ENCODE measurements at places on chromosomes 6 and 20.
A peak's percentile ranks its signal among the peaks of the same experiment; 100 is the strongest.

DNA sequence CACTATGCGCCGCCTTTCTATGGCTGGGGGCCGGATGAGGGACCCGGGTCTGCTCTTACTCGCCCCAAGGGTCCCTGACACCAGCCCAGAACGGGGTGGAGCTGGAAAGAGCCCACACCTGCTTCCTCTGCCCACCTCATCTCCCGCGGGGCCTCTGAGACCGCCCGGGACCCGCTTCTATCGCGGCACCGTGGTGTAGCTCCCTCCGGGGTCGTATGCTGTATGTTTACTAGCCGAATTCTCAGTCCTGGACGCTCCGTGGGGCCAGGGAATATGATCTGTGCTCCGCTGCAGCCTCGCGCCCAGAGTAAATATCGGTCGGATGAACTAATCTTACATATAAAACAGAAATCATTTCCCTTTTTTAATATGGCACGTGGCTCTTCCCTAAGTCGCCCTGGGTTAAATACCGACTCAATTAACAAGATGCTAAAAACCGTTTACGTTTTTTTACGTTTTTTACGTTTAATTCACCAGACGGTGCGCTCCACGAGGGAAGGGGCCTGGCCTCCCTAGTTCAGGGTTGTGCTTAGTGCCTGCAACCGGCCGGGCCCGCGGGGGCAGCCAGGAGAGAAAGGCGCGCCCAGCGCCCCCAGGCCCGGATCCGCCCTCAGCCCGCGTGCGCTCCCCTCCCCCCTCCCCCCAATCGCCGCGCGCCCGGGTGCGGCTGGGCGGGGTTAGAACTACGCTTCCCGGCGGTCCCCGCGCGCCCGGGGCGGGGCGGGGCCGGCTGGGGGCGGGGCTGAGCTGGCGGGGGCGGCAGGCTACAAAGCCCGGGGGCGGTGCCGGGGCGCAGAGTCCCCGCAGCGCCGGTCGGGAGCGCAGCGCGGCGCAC lies at the start of gene RBM38:
Gene RBM38, plus strand, starts transcription at position 793 of the 835 bp plus-strand sequence. CDS start 186 bp downstream, outside the sequence.
- DNase-seq = peak; percentile 68

DNA sequence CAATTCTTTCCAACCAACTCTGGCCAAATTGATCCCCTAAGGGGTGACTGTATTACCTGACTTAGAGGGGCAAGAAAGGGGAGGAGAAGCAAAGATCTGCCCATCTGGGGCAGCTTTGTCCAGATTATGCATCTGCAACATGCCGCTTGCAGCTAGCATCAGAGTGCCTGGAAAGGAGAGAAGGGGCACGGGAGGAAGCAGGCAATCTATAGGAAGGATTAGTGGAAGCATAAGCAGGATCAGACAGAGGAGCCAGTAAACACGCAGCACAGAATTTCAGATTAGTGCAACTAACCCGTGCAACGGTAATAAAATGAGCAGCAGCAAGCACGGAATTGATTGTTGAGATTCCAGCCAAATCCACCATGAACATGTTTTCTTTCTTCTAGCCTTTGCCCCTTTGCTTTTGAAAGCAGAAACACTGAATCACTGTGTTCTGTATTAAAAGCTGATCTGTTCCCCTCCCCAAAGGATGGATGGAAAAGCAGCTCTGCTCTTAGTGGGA lies 643.6 kb upstream of the CHD6 start:
- no peak for DNase-seq

DNA sequence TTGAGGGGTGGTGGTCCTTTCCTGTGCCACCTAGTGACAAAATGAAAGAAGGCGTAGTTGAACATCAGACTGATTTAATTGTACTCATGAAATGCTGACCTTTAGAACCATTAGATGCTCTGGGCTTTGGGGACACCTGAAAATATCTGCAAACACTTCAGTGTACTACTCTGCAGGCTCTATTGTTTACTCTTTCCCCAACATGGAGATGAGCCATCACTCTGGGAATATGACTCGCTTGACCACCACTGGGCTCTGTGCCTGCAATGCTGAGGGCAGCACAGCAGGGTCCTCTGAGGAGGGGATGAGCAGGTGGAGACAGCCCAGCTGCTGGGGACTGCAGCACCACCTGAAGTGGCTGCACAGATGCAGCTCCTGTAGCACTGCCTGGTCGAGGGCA lies 74.8 kb upstream of the SLC24A3 start:
- no peak for DNase-seq

GRCh38 chr6:16754876-16755275 lies 6.4 kb downstream of the ATXN1 start:
- DNase-seq = no peak

DNA sequence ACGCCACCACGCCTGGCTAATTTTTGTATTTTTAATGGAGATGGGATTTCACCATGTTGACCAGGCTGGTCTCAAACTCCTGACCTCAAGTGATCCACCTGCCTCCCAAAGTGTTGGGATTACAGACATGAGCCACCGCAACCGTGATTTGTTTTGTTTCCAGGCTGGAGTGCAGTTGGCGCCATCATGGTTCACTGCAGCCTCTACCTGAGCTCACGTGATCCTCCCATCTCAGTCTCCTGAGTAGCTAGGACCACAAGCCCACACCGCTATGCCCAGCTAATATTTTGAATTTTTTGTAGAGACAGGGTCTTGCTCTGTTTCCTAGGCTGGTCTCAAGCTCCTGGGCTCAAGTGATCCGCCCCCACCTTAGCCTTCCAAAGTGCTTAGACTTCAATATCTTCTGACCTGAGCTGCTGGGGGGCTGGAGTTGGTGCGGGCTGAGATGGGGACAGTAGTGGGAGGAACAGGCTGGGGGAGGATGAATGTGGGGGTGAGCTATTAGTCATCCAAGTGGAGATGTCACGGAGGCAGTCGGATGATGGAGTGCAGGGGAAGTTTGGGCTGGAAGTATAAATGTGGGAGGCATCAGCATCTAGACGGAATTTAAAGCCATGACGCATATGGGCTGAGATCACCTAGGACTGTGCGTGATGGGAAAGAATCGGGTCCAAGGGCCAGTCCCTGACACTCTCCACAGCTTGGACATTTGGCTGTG lies 23.1 kb upstream of the ZMYND8 start:
- DNase-seq = no peak

DNA sequence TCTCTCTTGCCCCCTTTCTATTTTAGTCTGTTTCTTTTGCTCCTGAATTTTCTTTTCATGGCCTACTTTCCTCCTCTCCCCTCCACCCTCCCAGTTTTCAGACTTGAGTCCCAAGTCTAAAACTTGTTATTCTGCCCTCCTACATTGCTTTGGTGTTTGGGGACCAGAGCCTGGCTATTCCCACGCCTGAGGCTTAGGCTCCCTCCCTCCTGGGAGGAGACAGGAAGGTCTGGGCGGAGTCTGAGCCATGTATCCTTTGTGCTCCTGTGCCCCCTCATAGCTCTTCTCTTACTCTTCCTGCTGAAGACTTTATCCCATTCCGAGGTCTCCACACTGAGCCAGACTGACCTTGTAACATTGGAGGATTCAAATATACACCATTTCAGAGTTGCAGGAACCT lies 69.5 kb downstream of the DAAM2 start:
- DNase-seq = no peak

- DNase-seq = peak; percentile 44
These were observed 59.2 kb upstream of the FNDC1 start for GRCh38 chr6:159110013-159110412.

DNA sequence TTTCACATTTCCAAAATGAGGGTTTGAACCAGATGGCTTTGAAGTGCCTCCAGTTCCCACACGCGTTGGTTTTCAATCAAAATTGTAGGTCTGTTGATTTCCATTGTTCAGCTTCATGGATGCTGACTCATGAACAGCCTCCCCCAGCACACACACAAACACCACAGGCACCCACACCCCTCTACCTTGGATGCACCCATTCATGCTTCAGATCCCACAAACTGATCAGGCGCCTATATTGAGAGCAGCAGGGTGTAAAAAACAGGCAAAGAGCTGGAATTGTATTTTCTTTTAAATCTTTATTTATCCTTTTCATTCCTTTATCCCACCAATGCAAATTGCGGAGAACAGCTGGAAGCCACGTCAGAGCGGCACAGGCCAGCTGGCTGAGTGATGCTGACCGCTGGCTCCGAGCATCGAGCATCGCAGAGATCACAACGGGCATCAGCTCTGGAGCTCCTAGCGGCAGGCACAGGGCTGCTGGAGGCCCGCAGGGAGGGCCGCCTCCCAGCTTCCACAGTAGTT lies 29.3 kb upstream of the TBC1D7 start:
- DNase-seq = no peak

DNA sequence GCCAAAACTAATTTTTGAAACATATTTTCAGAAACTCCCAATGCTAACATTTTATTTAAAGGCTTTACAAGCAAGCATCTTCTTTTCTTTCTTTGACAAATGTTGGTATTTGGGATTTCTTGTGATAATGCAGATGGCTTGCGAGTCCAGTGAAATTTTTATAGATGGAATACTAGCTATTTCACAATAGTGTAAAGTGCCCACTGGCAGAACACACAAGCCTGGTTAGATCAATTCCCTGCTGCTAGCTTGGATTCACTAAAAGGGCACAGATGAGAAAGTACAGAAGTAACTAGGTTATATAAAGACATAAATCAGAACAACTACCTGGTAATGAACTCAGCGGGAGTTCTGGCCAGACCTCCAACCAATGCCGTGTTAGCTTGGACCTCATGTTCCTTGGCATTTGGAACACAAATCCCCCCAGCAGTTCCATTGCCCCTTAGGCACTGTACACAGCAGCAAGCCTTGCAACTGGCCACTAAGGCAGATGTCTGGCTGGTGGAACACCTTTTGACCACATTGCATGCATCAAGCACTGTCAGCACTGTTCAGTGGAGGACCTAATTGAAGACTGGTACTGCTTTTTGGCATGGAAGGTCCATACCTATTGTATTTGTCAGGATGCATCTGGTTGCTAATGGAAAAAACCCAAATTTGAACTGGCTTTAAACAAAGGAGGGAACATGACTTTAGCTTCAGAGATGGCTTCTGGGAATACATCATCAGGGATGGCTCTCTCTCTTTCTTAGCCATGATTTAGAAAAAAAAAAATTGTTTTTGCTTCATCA lies 15.6 kb upstream of the ZFP64 start:
- no peak for DNase-seq

DNA sequence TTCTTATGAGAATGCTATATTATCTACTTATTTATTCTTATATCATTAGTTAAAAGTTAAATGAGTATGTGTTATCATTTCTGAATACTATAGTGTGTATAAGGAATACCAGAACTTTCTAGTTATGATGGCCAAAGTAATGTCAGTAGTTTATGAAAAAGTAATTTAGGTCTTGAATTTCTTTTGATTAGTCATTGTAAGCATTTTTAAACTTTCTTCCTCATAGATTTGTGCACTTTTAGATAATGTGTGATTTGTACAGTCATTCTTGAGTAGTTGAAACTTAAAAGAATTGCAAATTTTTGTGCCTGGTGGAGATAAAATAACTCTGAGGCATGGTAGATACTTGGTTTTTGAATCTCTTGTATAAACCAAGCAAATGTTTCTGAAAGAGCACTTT lies 311.3 kb downstream of the CDKAL1 start:
- DNase-seq = no peak

GRCh38 chr20:24589815-24590177 lies 120.4 kb downstream of the SYNDIG1 start:
- DNase-seq = no peak

Data from central memory CD4-positive, alpha-beta T cell (primary cell).